HL-60 (cell line): ENCODE measurements at places on chromosomes 2 and 18.

DNA sequence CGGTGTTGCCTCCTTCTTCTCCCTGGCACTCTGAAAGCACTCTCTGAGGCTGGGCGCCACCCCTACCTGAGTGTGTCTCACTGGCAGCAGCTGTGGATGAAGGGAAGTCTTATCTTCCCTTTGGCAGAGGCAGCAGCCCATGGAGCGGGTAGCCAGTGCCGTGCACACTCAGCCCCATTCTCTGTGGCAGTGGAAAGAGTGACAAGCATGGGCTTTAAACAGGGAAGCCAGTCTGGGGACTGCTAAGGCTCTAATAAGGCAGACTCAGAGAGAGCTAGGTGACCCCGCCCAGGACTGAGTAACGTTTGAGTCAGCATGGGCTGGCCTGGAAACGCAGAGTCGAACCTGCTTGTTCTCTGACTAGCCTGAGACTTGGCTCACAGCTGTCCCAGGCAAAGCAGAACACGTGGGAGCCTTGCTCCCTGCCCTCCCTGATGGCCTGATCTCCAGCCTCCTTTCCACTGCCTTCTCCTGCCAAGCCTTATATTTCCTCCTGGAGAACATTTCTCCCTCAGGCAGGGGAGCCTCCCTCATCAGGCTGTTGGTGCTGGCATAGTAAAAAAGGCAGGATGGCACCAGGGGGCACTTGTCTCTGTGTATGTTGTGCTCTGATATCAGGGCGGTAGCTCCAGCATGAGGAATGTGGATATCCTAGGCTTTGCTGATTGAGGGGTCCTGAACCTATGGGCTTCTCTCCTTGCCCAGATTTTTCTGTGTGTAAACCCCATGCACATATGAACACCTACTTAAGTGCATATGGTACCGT is 93.9 kb upstream of the LGALSL start:
- peak; percentile 8 for DNase-seq

- no peak for DNase-seq
Observed at GRCh38 chr2:85822766-85823165, 66.0 kb downstream of the ST3GAL5 start.

DNA sequence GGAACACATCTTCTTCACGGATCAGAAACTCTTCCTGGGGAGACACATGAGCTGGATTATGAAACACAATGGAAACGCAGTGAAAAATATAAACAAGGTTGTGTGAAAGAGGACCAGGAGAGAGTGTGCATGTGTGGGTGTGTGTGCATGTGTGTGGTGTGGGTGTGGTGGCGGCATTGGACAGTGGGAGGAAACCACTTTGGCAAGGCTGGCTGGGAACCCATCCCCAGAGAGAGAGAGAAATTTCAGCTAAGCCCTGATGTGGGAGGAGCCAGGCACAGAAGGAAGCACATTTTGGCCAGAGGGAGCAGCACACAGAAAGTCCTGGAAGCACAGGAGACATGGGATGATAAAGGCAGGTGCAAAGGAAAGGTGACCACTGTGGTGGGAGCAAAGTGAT is 147.6 kb upstream of the COPS8 start:
- no peak for DNase-seq

DNA sequence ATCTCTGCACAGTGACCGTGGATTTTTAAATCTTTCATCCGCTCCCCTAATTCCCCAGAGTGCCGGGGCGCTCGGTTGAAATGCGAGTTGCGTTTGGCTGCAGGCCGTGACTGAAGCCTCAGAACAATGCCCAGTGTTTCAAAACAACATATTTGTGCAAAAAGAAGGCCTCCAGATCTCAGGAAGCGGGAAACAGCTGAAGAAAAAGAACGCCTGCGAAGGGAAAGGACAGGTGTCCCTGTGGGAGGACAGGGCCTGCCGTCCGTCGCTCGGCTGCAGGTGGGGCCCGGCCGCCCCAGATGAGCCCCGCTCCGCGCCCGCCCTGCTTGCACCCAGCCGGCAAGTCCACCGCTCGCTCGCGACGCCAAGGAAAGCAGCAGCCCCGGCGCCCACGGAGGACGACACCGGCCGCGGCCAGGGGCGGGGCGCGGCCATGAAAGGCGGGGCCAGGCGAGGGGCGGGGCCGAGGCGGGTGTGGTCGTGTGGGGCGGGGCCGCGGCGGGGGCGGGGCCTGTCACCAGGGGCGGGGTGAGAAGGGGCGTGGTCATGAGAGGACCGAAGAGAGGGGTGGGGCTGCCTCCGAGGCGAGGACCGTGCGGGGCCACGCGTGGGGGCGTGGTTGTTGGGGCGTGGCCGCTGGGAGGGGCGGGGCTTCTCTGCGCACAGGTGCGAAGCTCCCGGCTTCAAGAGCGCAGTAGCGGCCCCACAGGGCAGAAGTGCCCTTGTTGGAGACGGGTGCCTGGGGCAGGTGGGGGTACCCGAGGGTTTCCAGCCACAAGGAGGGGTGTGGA is 17.6 kb upstream of the BOK start:
- no peak for DNase-seq

GRCh38 chr18:39840856-39841481 is 2114.1 kb upstream of the PIK3C3 start:
- no peak for DNase-seq

DNA sequence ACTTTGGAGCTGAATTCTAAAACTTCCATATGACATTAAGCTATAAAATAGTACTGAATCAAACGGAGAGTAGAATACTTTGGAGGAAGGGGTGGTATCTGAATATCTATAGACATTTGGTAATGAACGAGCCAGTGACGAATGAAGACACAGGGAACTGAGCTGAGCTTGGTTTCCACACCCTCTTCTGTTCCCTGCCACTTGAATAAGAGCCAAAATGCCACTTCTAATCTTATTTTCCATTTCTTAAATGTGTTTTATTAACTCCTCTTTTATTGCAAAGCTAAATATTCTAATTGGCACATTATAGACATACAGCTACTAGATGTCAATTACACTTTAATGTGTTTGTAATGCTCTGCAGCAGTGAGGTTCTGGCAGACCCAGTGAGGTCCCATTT is 76.1 kb downstream of the AFF3 start:
- DNase-seq: no peak

DNA sequence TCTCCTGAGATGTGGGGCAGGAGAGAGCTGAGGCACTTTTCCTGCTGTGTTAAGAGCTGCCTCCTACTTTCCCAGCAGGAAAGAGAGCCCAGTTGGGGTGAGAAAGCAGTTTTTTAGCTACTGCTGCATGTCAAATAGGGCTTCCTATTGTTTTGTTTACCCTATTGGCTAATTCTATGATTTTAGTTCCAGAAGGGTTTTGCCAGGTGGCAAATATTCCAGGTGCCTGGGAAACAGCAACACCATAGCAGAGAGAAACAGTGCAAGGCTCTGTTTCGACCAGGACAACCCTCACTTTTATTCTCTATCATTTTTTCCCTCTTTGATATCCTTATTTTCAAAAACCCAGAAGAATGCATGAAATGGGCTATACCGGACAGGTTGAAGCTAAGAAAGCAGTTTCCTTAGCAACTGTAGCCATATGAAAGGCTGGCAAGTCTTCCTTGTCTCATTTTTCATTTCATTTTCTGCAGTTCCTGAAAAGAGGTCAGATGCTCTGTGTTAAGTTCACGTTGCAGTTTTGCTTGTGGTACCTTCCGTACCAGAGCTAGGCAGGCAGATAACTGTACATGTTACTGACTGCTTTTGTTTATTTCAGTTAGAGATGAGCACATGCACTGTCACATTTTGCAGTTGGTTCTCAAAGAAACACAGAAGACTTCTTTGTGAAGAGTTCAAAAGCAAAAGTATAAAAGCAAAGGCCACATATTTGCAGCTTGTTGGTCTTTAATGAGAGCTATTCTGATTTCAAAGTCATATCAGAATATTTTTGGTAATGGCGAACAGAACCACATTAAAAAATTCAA is 84.8 kb downstream of the AQP4 start:
- no peak for DNase-seq

DNA sequence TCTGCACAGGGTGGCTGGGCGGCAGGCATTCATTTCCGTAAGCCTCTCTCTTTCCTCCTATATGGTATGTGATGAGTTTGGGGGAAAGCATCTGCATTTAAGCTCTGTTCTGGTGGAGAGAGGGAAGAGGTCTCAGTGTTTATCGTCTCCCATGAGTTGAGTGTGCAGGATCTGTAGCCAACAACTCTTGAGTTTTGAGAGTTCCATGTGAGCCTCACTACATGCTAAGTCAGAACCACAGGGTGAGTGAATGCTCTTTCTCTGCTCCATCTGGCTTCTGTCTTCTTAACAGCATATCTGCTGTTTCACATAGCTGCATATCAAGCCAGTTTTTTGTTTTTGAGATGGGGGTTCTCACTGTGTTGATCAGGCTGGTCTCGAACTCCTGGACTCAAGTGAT is 22.7 kb downstream of the RAB31 start:
- DNase-seq: no peak
